Mesenchymal stem cell (in vitro differentiated cells and primary cell): ENCODE measurements at places on chromosomes 11 and 22.
A peak's percentile ranks its signal among the peaks of the same experiment; 100 is the strongest.

- DNase-seq = no peak
These were observed 637.5 kb upstream of the FAT3 start for GRCh38 chr11:91587131-91587530.

DNA sequence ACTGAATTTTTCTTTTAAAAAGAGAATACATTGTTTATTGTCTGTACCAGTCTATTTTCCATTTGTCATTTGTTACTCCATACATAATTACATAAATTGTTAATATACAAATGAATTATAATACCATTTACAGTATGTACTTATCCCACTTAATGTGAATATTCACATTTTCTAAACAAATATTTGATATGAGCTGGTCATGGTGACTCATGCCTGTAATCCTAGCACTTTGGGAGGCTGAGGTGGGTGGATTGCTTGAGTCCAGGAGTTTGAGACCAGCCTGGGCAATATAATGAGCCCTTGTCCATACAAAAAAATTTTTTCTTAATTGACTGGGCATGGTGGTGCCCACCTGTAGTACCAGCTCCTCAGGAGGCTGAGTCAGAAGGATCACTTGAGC, 6.8 kb downstream of the SC5D start:
- DNase-seq = no peak

GRCh38 chr11:22703040-22703439, 36.6 kb downstream of the GAS2 start:
- DNase-seq = peak; percentile 79

DNA sequence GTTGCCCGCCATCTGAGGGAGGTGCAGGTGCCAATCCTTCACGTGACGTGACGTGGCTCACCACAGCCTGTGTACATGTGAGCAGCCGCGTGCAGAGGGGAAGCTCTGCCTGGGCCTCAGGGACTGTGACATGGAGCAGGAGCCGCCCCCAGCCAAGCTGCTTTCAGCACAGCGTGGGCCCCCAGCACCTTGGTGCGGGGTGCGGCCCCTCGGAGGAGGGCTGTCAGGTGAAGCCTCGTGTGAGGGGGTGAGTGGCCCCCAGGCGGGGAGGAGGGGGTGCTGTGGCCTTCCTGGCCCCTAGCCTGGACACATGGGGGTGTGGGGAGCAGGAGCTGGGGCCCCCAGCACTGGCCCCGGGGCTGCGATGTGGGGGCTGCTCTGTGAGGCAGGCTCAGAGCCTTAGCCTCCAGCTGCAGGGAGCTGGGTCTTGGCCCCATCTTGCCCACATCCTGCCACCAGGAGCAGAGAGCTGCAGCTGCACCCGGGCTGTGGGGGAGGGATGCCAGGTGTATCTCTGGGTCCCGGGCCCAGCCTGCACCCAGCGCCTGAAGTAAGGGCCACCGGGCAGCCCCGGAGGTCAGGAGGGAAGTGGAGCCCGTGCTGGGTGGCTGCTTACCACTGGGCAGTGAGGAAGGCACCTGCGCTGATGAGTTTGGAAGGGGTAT, at the start of gene ADORA2A:
ADORA2A (plus strand) TSS at position 100 of the 665 bp plus-strand sequence. CDS start 5,806 bp downstream, outside the sequence.
- no peak for DNase-seq
